Lower leg skin (tissue), 4 donors: ENCODE measurements at places on chromosomes 3 and 15. TPM values are rescaled to one million over a fixed set of nuclear protein-coding genes. Genes with fewer than 3 reads are reported as not detected.

NTRK3 gene
- 0.97 TPM for total RNA-seq

GOLGA8K gene
- total RNA-seq: 0.54 TPM

SST gene
- total RNA-seq: not detected

FBXL22 gene
- total RNA-seq: 1.2 TPM

SCN11A gene
- total RNA-seq: 0.03 TPM

FXR1 gene
- total RNA-seq: 57.4 TPM

SERINC4 gene
- not detected for total RNA-seq

FAM174B gene
- 9.9 TPM for total RNA-seq

NMB gene
- total RNA-seq: 3.7 TPM

THPO gene
- total RNA-seq: 0.37 TPM

GRAMD1C gene
- 28.4 TPM for total RNA-seq

SI gene
- total RNA-seq: not detected
